ENCODE measurements at places on chromosomes 6 and 20.
A peak's percentile ranks its signal among the peaks of the same experiment; 100 is the strongest.

GRCh38 chr6:167742719-167743303, 83.9 kb upstream of the AFDN start:
- DNase-seq = no peak

GRCh38 chr6:108113557-108114519, 39.3 kb upstream of the OSTM1 start:
- DNase-seq = no peak

GRCh38 chr6:37705239-37706051, 7.8 kb upstream of the MDGA1 start:
- DNase-seq = peak; percentile 96

DNA sequence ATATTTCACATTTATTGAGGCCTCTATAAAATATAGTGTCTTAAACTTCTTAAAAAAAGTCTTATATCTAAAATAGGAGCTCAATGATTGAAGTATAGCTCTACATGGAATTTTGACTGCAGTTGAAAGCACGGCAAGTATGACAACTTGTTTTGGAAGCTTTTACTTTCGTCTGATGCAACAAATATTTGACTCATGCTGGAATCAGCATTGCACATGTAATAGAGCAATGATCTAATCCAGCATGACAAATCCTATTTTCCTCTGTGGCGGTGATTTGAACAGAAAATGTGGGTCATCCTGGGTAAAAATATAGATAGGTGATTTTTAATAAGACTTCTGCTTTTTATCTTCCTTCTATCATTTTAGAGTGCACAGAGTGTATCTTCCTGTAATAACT, 111.6 kb downstream of the TINAG start:
- DNase-seq = no peak

GRCh38 chr6:127967708-127968107, 66.8 kb upstream of the THEMIS start:
- DNase-seq = no peak

- DNase-seq = peak; percentile 15
Measured at GRCh38 chr6:24766680-24767462, 7.9 kb upstream of the GMNN start.

GRCh38 chr6:104943781-104944180, 13.1 kb upstream of the LIN28B start:
- DNase-seq = peak; percentile 78

GRCh38 chr20:4881006-4881730, 120.1 kb downstream of the SLC23A2 start:
- DNase-seq = no peak

DNA sequence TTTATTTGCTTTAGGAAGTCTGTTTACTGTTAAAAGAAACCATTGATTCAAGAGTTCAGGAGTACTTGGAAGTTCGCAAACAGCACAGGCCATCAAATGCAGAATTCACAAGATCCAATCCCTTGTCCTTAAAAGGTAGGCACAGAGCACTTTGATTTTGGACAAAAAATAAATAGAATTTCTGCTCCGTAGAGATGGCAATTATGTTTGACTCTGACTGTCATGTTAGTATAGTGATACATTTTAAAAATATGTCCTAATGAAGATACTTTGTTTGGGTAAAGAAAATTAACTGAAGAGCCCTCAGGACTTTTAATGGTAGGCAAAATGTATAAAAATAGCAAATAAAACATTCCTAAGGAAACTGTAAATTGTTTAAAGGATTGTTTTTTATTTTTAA, 113.1 kb downstream of the JAG1 start:
- DNase-seq = no peak

- DNase-seq = no peak
Measured at GRCh38 chr6:10555625-10556309, 34.6 kb downstream of the GCNT2 start.

DNA sequence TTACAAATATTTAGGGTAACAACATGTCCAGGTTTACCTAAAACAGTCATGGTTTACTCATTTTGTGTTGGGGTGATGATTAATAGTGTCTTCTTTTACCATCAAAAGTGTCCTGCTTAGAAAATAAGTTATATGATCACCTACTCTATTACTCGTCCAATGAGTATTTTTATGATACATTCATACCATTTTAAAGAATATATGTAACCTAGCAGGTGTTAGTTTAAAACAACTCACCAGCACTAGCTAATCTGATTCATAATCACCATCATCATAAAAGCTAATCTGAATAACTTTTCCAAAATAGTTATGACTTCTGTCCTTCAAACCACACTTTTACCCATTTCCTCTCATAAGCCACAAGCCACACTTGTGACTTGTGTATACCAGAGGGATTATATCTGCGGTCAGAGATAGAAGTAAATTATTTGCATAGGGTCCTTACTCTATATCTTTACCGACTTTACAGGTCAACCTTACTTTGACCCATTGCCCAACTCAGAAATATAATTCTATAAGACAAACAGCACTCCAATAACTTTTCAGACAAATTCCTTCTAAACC, 33.3 kb upstream of the NRN1 start:
- no peak for DNase-seq

- no peak for DNase-seq
Measured at GRCh38 chr6:54222217-54222616, 86.0 kb upstream of the TINAG start.

Measured in spinal cord (tissue), 10 donors.